HCT116 (cell line): ENCODE measurements at places on chromosomes 6 and 20.
A peak's percentile ranks its signal among the peaks of the same experiment; 100 is the strongest.

GRCh38 chr6:106486236-106486635 lies 125.7 kb downstream of the CRYBG1 start:
- H3K36me3 ChIP-seq: no peaks in the 10 kb centered on the region
- no peaks in the 10 kb centered on the region for H3K27me3 ChIP-seq
- H3K4me1 ChIP-seq: no peaks in the 10 kb centered on the region
- DNase-seq: no peak
- no peak overlapping the region for H3K4me3 ChIP-seq
- H3K27ac ChIP-seq: no peak overlapping the region

DNA sequence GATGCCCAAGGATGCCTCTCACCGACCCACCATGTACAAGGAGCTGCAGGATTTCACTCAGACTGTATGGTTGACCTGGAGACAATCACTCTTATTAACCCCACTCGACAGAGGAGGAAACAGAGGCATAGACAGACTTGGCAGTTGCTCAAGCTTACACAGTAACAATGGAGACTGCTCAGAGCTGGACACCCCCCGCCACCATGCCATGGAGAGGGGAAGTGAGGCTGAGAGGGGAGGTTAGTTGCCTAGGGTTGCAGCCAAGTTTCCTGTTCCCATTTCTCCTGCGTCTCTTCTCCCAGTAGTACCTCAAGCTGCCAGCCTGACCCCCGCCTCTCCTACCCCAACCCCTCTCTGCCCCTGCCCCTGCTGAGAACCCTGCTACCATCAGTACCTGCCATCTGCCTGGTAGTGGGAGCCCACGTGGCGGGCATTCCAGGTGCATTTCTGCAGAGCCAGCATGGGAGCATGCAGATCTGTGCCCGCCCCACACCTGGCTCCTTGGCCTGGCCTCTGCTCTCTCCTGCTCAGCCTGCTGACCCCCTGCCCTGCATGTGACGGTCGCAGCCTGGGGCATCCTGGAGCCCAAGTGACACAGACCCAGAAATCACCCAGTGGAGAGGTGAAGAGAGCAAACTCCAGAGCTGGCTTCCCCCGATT lies 157.7 kb downstream of the PREX1 start:
- H3K27ac ChIP-seq: no peak overlapping the region
- H3K4me3 ChIP-seq: no peak overlapping the region
- H3K4me1 ChIP-seq: no peaks in the 10 kb centered on the region
- no peak for DNase-seq
- H3K36me3 ChIP-seq: no peaks in the 10 kb centered on the region

- no peak overlapping the region for H3K4me3 ChIP-seq
- H3K27ac ChIP-seq: no peak overlapping the region
- H3K4me1 ChIP-seq: no peaks in the 10 kb centered on the region
- no peaks in the 10 kb centered on the region for H3K27me3 ChIP-seq
- H3K36me3 ChIP-seq: no peaks in the 10 kb centered on the region
Observed at GRCh38 chr6:100404051-100404450, 60.7 kb downstream of the SIM1 start.

GRCh38 chr6:88813045-88813444 lies 150.4 kb downstream of the RNGTT start:
- no peak overlapping the region for H3K27ac ChIP-seq
- H3K4me3 ChIP-seq: no peak overlapping the region
- no peaks in the 10 kb centered on the region for H3K36me3 ChIP-seq
- H3K27me3 ChIP-seq: no peaks in the 10 kb centered on the region
- peaks cover 5% of the 10 kb centered on the region; the same call in 1 of the 2 replicates for H3K4me1 ChIP-seq
- no peak for DNase-seq

DNA sequence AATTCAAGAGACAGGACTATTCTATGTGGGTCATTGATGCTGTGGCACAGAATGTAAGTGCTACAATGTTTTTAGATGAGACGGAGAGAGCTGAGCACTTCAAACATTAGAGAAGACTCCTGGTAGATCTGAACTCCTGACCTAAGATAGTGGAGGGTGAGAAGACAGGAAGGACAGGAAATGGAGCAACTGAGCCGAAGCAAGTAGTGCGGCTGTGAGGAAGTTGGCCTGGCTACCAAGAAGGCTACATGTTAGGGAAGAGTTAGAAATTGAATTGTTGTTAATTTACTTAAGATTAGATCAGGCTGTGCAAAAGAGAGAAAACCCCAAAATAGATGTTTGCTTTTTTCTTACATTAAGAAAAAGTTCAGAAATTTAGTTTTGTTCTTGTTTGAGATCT lies 14.4 kb upstream of the MLIP start:
- no peak for DNase-seq
- H3K36me3 ChIP-seq: no peaks in the 10 kb centered on the region
- no peak overlapping the region for H3K4me3 ChIP-seq
- no peak overlapping the region for H3K27ac ChIP-seq
- no peaks in the 10 kb centered on the region for H3K27me3 ChIP-seq
- H3K4me1 ChIP-seq: no peaks in the 10 kb centered on the region

- H3K27ac ChIP-seq: no peak overlapping the region
- no peak overlapping the region for H3K4me3 ChIP-seq
- DNase-seq: no peak
- H3K4me1 ChIP-seq: peaks cover 13% of the 10 kb centered on the region
Observed at GRCh38 chr6:151110576-151110905, 129.2 kb upstream of the AKAP12 start.

DNA sequence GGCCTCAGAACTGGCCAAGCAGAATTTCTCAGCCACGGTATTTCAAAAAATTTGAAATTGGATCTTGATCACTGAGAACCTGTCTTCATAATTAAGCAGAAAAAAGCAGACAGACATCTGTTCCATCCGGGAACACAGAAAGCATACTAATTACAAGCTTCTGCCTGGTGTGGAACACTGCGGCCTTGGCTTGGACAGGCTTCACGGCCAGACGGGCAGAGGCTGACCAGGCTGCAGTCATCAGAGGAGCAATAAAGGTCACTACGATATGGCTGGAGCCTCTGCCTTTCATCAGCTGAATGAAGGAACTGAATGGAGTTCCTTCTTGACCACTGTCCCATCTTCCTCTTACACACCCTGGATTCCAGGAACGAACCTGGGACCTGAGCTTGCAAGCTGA lies 3.9 kb upstream of the NRSN1 start:
- DNase-seq: no peak
- peaks cover 13% of the 10 kb centered on the region; the same call in 1 of the 2 replicates for H3K27me3 ChIP-seq
- H3K27ac ChIP-seq: no peak overlapping the region
- no peaks in the 10 kb centered on the region for H3K36me3 ChIP-seq
- H3K4me1 ChIP-seq: no peaks in the 10 kb centered on the region

DNA sequence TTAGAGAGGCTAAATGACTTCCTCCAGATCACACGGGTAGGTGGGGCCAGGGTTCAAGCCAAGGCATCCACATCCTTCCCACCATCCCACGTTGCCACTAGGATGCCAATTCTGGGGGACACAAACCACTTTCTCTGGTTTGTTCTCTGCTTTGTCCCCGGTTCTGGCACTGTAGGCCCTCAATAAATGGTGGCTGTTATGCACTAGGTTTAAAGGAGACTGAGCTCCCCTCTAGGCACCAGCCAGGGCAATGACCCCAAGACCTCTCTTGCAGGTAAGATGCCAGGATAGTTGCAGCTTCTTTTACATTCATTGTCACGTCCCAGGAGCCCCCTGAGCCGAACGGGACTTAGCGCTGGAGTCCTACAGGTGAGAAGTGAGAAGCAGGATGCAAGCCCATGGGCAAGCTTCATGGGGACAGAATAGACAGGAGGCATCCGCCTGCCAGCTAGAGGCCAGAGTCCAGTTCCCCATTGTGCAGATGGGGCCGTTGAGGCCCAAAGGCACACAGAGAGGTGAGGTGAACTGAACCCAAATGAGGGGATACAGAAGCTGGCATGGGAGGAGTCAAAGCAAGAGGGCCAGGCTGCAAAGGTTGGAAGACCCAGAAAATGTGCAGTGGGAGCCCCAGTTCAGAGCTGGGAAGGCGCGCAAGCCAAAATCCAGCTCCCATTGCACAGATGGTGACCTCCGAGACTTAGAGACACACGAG lies 677 bp downstream of the PXMP4 start:
- no peak for DNase-seq
- peaks cover 5% of the 10 kb centered on the region; the same call in 1 of the 2 replicates for H3K4me1 ChIP-seq
- H3K36me3 ChIP-seq: no peaks in the 10 kb centered on the region
- H3K27me3 ChIP-seq: no peaks in the 10 kb centered on the region

GRCh38 chr20:32482442-32483261 lies 102.5 kb downstream of the NOL4L start:
- H3K4me3 ChIP-seq: peak overlapping the region; percentile 65
- H3K36me3 ChIP-seq: no peaks in the 10 kb centered on the region
- H3K27me3 ChIP-seq: no peaks in the 10 kb centered on the region
- peak overlapping the region; percentile 46; the same call in 1 of the 2 replicates for H3K27ac ChIP-seq
- no peak for DNase-seq
- H3K4me1 ChIP-seq: peaks cover 8% of the 10 kb centered on the region

DNA sequence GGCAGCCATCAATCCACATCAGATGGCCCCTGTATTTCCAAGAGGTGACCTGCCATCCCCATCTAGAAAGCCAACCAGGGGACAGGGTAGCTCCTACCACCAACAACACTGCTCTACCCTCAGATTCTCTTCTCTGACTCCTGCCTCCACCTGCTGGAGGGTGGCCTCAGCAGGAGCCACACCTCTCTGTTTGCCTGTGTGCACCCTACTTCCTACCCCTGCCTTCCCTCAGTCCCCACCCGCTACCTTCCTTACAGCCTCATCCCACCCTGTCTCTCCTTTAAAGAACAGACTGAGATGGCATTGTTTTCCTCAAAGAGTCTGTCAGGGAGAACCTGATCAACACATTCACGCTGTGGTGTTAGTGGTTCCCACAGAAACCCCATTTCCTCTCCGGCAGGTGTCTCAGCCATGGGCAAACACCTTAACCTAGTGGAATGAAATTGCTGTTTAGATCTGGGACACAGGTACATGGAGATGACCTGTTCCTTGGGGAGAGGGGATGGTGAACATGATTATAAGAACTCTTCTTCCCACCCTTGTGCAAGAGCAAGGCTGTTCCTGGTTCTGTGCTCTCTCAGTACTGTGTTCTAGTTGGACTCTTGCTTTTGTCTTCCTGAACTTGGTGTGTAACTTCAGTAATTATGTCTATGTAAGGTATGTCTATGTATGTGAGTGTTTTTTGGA lies 1.8 kb downstream of the ENTPD6 start:
- H3K4me1 ChIP-seq: peaks cover 9% of the 10 kb centered on the region; the same call in 1 of the 2 replicates
- no peak overlapping the region for H3K27ac ChIP-seq
- no peaks in the 10 kb centered on the region for H3K27me3 ChIP-seq
- no peak for DNase-seq

DNA sequence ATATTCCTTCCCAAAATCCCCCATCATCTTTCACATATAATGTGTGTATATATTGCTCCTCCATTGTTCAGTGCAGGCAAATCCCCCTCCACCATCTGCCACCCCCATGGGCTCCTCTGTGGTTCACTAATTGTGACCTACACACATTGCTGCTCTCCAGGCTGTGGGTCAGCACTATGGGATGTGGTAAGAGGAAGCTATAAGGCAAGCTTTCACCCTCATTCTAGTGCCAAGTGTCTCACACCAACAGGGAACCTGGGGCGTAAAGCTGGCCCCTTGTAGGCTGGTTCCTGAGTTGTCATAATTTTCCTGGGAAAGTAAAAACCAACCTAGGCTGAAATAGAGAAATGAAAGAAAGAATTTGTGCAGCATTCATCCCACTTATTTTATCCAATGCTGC lies 16.8 kb downstream of the FKBP1A start:
- H3K4me1 ChIP-seq: peaks cover 31% of the 10 kb centered on the region
- no peaks in the 10 kb centered on the region for H3K27me3 ChIP-seq
- H3K36me3 ChIP-seq: peaks cover 31% of the 10 kb centered on the region
- H3K4me3 ChIP-seq: no peak overlapping the region
- no peak overlapping the region for H3K27ac ChIP-seq
- DNase-seq: no peak

- peaks cover 72% of the 10 kb centered on the region for H3K4me1 ChIP-seq
- no peaks in the 10 kb centered on the region for H3K27me3 ChIP-seq
- H3K4me3 ChIP-seq: no peak overlapping the region
- DNase-seq: no peak
Observed at GRCh38 chr6:37021356-37022129, 16.1 kb downstream of the FGD2 start.

GRCh38 chr20:61799928-61800327 lies 265.8 kb downstream of the TAF4 start:
- DNase-seq: no peak
- H3K27ac ChIP-seq: no peak overlapping the region
- H3K27me3 ChIP-seq: peaks cover 15% of the 10 kb centered on the region

DNA sequence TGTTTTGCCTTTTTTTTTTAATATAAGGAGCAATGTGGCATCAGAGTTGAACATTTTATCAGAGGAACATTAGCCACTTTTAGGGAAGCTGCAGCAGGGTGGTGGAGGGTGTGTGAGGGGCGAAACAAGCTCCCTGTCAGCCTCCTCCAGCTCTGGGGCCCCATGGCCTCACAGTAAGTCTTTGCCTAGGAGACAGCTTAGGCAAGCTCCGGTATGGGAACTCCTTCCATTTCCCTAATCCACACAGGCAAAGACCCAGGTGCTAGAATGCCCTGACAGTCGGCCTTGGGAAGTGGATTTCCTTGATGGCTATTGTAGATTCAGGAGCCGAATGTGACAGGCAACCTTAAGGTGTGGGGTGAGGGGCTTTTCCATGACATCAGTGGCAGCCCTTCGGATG lies 862 bp downstream of the PRND start:
- no peak overlapping the region for H3K4me3 ChIP-seq
- H3K4me1 ChIP-seq: peaks cover 7% of the 10 kb centered on the region; the same call in 1 of the 2 replicates
- no peak overlapping the region for H3K27ac ChIP-seq

DNA sequence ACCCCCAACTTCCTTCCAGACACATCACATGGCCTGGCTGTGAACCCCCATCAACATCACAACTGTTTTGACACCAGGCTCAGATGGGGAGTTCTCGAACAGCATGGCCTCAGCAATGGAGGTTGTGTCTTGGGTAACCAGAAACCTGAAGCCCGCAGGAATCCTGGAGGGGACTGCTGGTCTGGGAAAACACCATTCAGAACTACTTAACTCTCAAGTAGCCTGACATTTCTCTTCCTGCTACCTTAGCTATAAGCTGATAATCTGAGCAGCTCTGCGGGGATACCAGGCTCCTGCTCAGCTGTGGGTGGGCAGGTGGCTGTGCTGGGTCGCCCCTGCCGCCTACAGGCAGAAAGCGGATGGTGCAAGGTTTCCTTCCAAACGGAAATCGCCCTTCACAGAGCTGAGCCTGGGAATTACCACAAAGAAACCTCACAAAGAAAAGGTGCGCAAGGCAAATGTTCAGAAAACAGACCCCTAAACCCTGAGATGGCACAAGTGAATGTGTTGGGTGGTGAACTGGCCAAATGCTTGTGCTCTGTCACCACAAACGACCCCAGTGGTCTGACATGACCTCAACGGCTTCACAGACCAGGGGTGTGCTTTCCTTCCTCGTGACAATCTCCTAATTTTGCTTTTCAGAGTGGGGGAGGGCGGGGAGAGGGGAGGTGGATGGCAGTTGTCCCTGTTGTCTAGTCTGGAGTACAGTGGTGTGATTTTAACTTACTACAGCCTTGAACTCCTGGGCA lies 29.5 kb downstream of the SNX5 start:
- H3K36me3 ChIP-seq: peaks cover 26% of the 10 kb centered on the region
- peaks cover 11% of the 10 kb centered on the region; the same call in 1 of the 2 replicates for H3K4me1 ChIP-seq
- no peaks in the 10 kb centered on the region for H3K27me3 ChIP-seq
- peak; percentile 22 for DNase-seq
- H3K4me3 ChIP-seq: no peak overlapping the region
